Stimulated activated naive CD4-positive, alpha-beta T cell treated with Interleukin-2 at 50 U/mL for 16 hours (primary cell): ENCODE measurements at places on chromosomes 6 and 20.

- no peak for DNase-seq
Observed at GRCh38 chr6:128601060-128601459, 80.7 kb upstream of the PTPRK start.

GRCh38 chr6:157263881-157264397, 59.4 kb downstream of the TMEM242 start:
- no peak for DNase-seq

GRCh38 chr6:151340219-151340978, 51.0 kb downstream of the ZBTB2 start:
- DNase-seq, result no peak

DNA sequence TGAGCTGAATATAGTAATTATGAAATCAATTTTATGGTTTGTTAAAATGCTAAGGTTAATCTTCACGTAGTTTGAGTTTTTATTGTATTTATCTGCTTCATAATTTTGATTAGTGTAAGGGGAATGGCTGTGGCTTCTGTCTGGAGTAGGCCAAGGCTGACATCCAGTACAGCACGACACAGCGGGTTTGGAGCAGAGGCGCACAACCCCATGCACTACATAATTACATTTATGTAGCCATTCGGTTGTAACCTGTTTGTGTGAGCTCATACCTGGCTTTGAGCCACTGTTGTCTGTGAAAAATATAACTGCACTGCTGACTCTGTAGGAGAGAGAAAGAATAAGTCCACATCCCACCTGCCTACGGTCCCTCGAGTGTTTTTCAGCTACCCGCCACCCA, 615.5 kb downstream of the EYS start:
- no peak for DNase-seq

DNA sequence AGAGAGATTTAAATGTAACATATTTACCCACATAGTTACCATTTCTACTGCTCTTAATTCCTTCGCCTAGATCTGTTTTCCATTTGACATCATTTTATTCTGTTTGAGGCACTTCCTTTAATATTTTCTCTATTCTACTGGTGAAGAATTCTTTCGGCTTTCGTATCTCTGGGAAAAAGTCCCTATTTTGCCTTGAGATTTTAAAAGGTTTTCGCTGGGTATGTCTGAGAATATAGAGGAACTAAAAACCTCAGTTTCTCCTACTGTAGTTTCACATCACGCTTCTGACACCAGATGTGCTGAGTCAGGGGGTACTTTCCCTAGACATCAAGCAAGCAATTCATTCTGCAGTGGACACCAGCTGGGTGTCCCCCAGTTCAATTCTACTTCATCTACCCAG, 61.7 kb downstream of the E2F3 start:
- no peak for DNase-seq

- DNase-seq, result no peak
Observed at GRCh38 chr20:18983796-18984195, 170.2 kb downstream of the SCP2D1 start.

DNA sequence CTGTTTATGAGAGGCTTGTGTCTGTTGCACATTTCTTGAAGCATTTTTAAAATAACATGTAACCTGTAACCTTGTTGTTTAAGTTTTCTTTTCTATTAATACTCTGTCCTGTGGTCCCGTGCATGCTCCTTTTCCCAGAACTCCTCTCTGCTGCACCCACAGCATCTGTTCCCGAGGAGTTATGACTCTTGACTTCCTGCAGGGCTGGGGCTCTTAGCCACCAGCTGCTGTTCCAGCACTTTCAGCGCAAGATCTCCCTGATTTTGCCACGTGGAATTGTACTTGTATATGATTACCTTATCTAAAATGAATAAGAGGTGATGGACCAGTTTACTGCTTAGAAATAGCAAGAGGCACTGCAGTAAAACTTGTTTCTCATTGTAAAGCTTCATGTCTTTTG, 150.6 kb downstream of the QKI start:
- DNase-seq, result no peak

DNA sequence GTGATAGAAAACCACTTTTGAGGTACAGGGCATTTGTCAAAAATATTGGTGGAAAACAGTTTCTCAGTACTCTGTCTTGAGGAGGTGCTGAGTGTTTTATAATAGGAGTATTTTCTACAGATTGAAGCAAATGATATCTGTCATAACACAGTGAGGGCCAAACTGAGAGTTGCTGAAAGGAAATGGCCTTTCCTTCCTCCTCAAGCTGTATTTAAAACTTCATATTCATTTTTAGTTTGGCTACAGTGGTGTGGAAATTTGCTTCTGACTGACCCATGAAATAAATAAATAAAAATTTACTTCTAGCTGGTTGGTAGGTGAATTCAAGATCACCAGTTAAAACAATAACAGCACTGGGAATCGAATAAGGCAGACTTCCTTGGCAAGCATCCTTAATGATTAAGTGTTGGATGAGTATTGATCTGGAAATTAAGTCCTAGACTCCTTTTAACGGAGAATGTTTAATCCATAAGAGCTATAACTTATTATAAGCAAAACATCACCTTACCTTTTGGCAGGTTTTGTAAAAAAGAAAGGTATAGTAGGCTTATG, 828.6 kb upstream of the CITED2 start:
- no peak for DNase-seq

DNA sequence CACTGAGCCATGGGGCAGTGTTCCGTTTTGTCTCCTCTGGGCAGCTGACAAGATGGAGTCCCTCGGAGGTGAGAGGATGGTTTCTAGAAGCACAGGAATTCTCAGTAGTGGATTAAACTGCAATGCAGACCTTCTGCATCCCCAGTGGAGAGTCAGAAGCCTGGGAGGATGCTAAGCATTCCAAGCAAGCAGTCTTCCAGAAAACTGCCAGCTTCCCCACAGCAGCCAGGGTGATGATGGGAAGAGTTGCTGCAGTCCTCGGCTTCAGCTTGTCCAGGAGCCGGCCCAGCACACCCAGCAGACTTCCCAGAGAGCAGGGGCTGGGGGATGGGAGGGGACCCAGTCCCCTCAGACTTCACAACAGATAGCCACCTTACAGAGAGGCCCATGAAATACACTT, 163.6 kb downstream of the LY86 start:
- no peak for DNase-seq

DNA sequence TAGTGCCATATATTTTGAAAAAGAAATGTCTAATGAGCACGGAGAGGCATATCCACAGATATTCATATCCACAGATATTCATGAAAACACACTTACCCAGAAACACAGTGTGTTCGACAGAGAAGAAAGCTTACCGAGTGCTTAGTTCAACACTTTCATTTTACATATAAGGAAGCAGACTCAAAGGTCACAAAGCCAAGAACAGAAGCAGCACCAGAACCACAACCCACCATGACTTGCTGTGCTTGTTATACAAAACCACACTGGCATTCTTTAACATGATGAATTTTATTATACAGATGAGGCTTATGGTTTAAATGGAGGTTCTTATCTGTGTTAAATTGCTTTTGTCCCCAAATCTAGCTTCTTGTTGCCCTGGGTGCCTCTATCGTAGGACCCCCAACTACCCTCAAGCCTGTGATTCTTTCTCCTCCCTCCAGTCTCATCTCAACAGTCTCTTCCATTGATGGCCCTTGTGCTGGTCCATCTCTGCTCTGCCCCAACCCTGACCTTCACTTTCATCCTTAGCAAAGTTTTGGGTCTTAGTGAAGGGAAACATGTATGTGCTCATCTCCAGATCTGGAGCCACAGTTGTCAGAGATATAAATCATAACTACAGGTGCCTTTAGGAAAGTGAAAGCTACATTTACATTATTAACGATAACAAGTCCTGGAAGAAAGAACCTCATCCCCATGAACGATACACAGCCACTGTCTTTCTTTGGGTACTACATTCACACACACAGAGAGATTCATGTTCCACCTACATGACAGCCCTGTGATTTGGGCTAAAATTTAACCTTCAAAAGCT, 40.0 kb downstream of the SF3B5 start:
- DNase-seq, result peak; percentile 45

- DNase-seq, result no peak
Observed at GRCh38 chr20:34310481-34311117, 7.4 kb upstream of the AHCY start.

DNA sequence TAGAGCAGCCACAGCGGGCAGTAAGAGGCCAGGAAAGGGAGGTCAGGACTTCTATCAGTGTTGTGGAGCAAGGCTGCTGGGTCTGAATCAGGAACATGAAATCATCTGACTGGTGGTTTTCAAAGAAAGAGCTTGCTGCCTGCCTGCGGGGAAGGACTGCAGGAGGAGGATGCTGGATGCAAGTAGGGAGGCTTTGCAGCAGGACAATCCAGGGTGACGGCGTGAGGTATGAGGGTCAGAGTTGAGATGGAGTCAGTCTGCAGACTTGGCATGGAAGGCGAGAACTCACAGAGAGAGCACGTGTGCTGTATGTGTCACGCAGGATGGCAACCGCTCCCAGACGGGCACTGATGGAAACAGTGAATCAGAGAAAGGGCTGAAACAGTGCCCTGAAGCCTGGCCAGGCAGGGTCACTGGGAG, 59.2 kb upstream of the CD93 start:
- DNase-seq, result no peak

- no peak for DNase-seq
Observed at GRCh38 chr6:96659084-96659845, 96.3 kb downstream of the FHL5 start.

DNA sequence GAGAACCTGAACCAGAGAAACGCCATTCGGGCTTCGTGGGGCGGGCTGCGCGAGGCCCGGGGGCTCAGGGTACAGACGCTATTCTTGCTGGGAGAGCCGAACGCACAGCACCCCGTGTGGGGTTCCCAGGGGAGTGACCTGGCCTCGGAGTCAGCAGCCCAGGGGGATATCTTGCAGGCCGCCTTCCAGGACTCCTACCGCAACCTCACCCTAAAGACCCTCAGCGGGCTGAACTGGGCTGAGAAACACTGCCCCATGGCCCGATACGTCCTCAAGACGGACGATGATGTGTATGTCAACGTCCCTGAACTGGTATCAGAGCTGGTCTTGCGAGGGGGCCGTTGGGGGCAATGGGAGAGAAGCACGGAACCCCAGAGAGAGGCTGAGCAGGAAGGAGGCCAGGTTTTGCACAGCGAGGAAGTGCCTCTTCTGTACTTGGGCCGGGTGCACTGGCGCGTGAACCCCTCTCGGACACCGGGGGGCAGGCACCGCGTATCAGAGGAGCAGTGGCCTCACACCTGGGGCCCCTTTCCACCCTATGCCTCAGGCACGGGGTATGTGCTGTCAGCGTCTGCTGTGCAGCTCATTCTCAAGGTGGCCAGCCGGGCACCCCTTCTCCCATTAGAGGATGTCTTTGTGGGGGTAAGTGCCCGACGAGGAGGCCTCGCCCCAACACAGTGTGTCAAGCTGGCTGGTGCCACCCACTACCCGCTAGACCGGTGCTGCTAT, 904 bp downstream of the B3GALT4 start:
- peak; percentile 24 for DNase-seq

DNA sequence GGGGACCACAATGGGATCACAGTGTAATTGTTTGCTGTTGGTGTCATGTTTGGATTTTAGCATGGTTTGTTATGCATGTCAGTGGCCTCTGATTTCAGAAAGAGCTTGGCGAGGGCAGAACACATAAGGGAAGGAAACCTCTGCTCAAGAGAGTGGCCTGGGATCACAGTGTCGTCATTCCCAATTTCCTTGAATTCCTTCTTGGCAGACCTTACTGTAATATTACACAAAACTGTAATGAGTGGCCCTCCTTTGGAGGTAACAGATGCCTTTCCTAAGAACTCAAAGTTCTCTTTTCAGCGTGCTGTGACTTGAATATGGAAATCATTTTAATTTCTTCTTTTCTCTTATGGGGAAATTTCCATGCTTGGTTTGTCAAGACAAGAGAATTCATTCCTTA, 46.9 kb downstream of the JAG1 start:
- DNase-seq, result no peak

GRCh38 chr20:62707921-62708521, 615 bp upstream of the NTSR1 start:
- DNase-seq, result peak; percentile 19

- no peak for DNase-seq
Observed at GRCh38 chr6:35168461-35168861, 27.3 kb upstream of the TCP11 start.

DNA sequence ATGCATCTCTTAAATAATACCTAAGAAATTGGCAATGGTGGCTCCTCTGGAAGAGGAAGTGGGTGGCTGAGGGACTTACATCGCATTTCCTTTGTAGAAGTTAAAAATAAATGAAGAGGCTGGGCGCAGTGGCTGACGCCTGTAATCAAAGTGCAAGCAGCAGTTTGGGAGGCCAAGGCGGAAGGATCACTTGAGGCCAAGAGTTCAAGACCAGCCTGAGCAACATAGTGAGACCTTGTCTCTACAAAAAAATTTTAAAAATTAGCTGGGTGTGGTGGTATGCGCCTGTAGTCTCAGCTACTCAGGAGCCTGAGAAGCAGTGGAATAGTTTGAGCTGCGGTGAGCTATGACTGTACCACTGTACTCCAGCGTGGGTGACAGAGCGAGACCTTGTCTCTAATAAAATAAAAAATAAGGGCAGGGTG, 12.2 kb upstream of the NCOA3 start:
- DNase-seq, result peak; percentile 14

GRCh38 chr6:143372199-143372882, 78.2 kb downstream of the ADAT2 start:
- no peak for DNase-seq

DNA sequence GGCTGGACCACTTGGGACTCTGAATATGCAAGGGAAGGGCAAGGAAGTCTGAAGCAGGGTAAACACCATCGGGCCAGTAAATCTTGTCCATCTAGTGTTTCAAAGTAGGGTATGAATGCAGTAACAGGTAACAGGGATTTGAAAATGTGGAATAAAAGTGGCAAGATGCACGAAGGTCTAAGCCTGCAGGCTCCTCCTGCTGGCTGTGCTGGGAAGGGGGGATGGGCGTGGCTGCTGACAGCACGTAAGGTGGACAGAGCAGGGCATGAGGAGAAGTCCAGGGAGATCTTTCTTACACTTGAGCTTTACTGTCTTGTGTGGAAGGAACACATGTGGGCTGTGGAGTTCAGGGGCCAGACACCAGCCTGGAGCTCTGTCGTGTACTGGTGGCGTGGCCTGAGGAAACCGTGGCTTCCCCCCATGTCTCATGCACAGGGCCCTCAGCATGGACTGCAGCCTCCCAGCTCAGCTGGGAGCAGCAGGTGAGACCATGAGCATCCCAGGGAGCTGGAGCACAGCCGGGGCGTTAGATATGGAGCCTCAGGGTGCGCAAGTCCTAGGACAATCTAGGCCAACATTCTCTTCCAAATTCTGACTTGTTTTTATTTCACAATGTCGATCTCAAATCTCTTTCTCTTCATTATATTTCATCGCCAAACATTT, 84.5 kb downstream of the SLC22A23 start:
- DNase-seq, result no peak

DNA sequence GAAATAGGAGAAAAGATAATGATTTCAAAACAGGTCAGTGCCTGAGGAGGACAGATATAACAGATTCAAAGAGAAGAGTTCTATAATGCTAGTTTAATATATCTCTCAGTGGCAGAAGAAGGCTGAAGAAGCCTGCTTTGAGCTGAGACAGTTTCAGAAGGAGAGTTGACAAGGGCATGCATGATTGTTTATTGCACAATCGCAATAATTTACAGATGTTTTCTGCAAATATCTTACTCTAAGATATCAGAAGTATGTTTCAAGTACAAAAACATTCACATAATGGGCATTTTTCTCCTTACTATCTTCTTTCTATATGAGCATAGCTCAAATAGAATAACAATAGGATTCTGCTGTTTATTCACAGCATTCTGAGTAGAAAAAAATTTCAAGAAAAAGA, 557.7 kb upstream of the NRSN1 start:
- no peak for DNase-seq
